ENCODE measurements at places on chromosomes 3 and 15. TPM values are rescaled to one million over a fixed set of nuclear protein-coding genes. Genes with fewer than 3 reads are reported as not detected.

PTPRG gene
- 14.7 TPM for total RNA-seq

TMC3 gene
- not detected for total RNA-seq

FGF7 gene
- under 0.01 TPM for total RNA-seq

CLDN1 gene
- 24.5 TPM for total RNA-seq

LMCD1 gene
- 91.1 TPM for total RNA-seq

Data from tracheal epithelial cell (primary cell).